Non-pigmented ciliary epithelial cell (primary cell): ENCODE measurements at places on chromosomes 3 and 15.
A peak's percentile ranks its signal among the peaks of the same experiment; 100 is the strongest.

- no peak for DNase-seq
These were observed 201.6 kb upstream of the TMC3 start for GRCh38 chr15:81575436-81576123.

DNA sequence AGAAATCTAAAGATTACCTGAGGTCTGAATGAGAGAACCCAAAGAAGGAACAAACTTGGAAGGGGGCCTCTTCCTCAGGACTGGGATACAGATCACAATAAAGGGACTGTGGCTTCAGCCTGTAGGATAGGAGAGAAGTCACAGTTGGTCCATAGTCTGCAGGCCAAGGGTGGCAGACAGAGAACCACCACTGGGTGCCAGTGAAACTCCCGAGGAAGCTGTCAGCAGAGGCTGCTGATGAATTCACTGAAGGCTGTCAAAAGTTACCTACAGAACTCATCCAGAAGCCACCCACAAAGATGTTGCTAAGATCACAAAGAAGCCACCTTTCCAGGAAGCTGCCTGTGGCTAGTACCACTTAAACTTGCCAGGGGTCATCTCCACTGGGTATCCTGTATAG, 78.5 kb downstream of the TMCO5A start:
- DNase-seq: no peak

DNA sequence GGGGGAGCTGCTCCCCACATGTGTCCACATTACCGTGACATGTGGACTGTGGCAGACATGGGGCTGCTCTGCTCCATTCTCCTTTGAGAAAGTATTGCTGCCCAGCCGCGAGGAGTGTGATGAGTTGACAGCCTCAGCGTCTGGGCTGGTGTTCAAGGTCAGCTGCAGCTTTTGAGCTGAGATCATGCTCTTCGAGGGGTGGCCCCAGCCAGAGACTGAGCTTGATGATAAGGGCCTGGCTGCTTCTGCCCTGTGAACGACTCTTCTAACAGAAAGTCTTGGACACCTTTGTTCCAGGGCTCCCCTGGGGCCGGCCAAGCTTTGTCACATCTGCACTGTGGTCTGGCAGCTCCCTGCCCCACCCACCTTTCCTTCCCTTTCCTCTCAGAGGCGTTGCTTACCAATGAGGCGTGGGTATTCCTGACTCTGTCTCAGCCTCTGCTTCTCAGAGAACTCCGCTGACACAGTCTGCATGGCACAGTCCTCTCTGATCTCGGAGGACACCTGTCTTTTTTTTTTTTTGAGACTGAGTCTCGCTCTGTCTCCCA, 86.6 kb downstream of the CHRD start:
- DNase-seq: no peak

- DNase-seq: no peak
These were observed at the start of gene NRG4 for GRCh38 chr15:76011627-76012551. TSS of gene NRG4 (minus strand) at chr15:76012424. CDS start at chr15:76011230, 1,194 bp downstream.

DNA sequence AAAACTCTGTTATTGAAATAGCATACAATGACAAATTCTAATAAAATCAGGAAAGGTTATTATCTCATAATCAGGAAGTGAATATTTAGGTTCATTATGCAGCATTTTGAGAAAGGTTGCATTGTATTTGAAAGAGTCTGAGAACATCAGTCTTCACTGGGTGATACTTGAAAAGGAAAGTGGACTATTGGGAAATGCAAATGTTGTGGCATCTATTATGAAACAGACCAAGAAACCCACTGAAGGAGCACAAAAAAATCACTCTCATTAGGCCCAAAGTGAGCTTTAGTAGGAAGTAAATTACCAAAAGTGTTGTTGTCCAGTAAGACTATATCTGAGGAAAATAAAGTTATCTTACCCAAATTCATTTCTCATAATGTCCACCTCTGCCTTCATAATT, 90.8 kb downstream of the ZPLD1 start:
- DNase-seq: no peak

DNA sequence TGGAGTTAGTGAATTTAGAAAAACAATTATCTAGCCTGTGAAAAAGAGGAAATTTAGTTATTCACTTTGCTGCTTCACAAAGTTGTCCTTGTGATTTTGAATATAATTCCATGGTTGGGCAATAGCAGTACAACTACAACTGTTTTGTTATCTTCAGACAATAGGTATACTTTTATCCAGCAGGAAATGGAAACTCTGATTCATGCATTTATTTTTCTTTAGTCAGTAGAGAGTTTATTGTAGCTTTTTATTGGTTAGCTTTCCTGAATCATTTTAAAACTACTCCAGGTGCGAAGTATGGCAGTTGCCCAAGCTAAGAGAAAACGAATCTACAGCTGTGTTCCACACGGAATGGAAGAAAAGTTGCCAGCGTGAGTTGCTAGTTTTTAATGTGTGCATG, 80.3 kb downstream of the TM4SF4 start:
- DNase-seq: no peak

- no peak for DNase-seq
These were observed 14.5 kb downstream of the PLXNB1 start for GRCh38 chr3:48415251-48415953.

DNA sequence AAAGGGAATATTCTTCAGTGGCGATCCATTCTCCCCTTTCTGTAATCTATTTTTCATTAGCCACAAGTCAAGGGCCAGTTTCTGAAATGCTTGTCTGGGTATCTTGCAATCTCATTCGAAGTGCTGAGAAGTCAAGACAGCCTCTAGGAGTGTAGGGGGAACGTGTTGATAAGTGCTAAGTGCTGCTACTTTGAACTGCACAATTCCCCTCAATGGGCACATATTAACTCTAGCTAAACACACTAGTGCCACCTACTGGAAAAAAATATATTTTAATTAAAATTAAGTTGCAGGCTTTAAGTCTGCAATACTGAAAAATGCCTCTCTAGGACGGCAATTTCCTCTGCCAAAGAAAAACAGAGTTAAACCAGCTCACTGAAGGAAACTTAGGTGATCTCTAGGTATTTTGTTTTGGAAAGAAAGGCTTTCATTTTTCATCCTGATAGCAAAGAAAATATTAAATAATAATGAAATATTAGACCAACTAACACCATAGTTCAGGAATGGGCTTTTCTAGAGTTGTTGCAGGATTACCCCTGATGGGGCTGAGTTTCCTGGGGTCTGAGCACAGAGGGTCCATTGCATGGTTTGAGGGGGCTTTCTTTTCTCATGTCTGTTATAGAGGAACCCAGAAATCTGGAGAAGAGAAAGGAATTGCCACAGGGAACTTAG, 181.9 kb upstream of the KBTBD8 start:
- DNase-seq: peak; percentile 32

DNA sequence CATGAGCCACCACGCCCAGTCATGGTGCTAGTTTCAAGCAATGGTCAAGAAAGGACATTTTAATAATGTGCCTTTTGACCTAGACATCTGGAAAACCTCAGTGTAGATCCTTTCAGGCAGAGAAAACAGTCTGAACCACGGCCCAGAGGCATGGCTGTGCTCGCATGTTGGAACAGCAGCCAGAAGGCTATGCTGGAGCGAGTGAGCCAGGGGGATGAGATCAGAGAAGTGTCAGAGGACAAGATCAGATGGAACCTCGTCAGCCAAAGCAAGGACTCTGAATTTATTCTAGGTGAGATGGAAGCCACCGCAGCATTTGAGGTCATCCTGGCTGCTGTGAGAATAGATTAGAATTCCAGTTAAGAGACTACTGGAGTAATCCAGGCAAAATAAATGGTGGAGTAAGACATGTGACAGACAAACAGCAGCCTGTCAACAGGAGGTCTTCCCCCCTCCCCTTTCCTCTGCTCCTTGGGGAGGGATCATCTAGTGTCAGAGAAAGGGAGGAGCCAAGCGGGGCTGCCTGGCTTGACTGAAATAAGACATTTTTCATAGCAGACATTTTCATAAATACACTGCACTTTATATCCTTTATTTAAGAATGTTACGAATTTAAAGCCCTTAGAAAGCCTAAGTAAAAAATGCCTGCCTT, 40.4 kb upstream of the ACKR4 start:
- DNase-seq: no peak

GRCh38 chr15:75167588-75168350, 33.9 kb upstream of the C15orf39 start:
- DNase-seq: peak; percentile 61

- no peak for DNase-seq
These were observed 233.8 kb downstream of the NTRK3 start for GRCh38 chr15:88022716-88023115.

GRCh38 chr15:85500729-85501128, 120.3 kb downstream of the AKAP13 start:
- DNase-seq: no peak

DNA sequence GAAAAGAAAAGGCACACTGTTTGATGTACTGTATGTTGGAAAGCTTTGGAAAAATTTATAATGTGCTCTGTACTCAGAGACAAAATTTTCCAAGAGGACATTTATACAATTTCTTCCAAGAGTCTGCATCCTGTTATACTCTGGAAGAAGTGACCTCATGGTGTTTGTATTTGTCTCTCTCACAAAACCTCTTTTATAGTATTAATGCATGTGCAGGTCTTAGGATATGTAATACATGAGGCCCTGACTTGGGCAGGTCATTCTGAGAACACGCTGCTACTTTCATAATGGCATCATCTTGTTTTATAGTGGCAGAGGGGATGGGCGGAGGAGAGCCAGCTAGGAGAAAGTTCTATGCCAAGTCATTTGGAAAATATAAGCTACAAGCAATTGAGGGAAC, 72.0 kb upstream of the P3H2 start:
- DNase-seq: no peak

DNA sequence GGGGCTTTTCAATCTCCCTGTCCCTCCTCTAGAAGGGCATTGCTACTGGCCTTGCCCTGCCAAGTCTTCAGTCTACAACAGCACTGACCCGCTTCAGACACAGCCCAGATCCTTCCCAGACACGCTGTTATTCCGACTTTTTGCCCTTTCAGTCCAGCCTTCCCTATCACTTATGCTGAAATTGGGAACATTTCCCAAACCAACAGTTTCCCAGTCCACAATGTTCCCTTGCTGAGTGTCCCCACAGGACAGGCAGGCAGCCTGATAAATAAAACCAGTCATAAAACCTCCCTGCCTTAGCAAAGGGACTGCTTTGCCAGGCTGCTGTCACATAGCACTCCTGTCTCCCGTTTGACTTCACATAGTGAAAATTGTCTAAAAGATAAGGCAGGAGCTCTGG, 43.5 kb downstream of the GOLGA6L2 start:
- DNase-seq: no peak

DNA sequence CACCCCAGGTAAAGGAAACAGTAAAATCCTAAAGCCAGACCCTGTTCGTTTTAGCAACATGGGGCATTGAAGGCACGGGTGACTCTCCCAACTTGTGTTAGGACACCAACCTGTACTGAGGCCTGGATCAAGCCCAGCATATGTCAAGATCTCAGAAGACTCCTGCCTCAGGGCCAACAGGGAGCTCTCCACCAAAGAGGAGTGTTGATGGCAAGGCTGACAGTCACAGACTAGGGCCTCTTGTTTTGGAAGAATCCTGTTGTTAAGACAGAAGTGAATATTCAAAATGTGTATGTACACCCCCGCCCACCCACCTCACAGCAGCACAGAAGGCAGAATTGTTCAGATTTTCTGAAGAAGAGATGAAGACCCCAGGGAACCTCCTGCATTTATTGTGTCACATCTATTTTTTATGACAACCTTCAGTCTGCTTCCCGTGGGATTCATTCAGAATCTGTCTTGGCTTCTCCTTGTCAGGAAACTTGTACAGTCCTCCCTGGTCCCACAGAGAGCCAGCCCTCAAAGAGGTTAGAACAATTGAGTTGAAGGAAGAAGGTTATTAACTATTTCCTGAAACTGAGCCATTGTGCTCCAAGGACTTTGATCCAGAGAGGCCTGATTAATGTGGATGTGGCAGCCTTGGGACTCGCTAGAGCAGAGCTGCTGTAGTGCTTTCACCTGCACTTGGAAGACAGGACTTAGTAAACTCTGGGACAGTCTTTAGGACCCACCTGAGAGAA, 61.7 kb upstream of the PLXNA1 start:
- no peak for DNase-seq

- no peak for DNase-seq
These were observed 12.9 kb downstream of the VPS18 start for GRCh38 chr15:40906991-40907802.

DNA sequence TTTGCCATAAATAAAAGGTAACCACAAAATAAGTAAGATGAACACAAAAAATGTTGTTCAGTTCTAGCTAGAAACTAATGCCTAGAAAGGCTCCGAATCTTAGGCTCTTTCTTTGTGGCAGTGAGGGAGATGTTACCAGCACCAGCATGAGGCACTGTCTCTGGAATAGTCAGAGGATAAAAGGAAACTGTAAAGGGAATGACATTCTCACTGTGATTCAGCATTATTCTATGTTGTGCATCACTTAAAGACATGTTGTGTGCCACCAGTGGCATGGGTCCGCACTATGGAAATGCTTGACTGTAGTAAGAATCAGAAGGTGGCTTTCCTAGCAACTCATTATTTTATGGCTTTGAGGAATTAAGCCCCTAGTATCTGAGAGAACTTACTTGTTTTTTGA, 70.8 kb downstream of the SEC22A start:
- DNase-seq: no peak

- no peak for DNase-seq
These were observed 2.1 kb upstream of the FAM131A start for GRCh38 chr3:184335291-184335660.

- DNase-seq: no peak
These were observed 3.6 kb downstream of the CEP19 start for GRCh38 chr3:196708467-196708866.

DNA sequence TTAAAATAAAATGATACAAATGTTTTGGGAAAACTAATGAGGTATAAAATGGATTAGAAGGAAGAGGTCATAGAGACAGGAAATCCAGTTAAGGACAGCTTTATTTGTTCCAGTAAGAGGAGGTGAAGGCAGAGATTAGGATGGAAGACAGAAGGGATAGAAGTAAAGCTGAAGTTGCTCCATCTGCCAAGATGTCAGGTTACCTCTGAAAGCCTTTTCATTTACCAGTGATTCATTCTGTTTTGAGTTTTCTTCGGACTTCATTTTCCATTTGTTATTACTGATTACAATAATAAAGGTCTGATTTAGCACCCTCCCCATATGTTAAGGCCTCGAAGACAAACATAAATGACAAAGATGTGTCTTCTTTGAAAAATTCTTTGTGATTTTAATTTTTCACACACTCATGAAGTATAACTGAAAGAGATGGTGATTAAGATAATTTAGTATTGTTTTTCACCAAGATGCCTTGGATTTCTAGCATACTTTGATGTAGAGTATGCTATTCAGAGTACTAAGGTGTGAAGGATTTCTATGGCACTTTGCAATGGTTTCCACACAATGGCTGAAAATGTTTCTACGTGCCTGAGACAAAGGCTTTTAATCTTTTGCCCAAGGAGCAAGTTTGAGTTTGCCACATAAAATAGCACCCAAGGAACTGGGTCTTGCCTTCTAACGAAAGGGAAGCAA, 75.4 kb upstream of the PLAAT1 start:
- no peak for DNase-seq

GRCh38 chr15:98651581-98652220, 3.4 kb downstream of the IGF1R start:
- no peak for DNase-seq

GRCh38 chr15:32646291-32646690, 4.8 kb downstream of the SCG5 start:
- no peak for DNase-seq
